Fibroblast of upper back skin (primary cell): ENCODE measurements at places on chromosomes 2 and 18.

- DNase-seq, result no peak
Measured at GRCh38 chr2:27803046-27803445, 31.5 kb downstream of the MRPL33 start.

- no peak for DNase-seq
Measured at GRCh38 chr2:1588051-1588977, 156.0 kb downstream of the PXDN start.

GRCh38 chr2:192696857-192697256, 502.1 kb upstream of the TMEFF2 start:
- DNase-seq, result no peak

- no peak for DNase-seq
Measured at GRCh38 chr2:173221132-173221695, 133.5 kb upstream of the CDCA7 start.

DNA sequence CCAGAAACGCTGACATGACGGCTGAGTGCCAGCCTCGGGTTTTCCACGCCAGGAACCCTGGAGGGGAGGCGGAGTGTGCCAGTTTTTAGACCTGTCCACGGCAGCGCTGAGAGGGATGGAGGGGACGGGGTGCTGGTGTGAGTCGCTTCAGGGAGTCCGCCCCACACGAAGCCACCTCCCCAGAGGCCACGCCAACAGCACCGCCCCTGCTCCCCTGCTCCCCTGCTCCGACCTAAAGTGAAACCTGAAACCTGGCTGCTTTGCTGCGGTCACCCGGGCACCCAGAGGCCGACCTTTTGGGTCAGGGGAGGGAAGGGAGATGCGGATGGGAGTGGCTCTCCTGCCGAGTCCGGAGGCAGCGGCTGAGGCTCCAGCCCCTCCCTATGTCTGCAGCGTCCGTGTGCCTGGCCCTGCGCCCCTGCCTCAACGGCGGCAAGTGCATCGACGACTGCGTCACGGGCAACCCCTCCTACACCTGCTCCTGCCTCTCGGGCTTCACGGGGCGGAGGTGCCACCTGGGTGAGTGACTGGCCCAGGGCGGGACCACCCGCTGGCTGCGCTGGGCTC, 38.1 kb downstream of the SNED1 start:
- peak; percentile 1 for DNase-seq

GRCh38 chr2:206989311-206989710, 50.0 kb downstream of the CPO start:
- no peak for DNase-seq

DNA sequence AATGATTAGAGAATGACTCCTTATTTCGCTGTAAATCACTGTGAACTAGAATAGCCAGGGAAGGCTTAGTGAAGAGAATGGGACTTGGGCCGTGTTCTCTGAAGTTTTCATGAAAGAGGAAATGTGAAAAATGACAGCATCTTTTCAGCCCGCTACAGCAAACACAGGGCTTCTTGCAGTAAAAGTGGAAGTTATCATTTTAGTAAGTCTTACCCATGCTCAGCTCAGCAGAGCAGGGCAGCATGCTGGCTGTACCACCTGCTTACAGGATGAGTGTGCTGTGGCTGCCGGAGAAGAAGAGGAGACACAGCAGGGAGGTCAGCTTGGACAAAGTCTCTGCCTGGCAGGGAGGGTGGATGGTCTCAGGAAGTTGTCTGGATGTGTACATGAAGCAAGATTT, 300.7 kb upstream of the DLGAP1 start:
- DNase-seq, result no peak
